ENCODE measurements at places on chromosomes 4 and X.

DNA sequence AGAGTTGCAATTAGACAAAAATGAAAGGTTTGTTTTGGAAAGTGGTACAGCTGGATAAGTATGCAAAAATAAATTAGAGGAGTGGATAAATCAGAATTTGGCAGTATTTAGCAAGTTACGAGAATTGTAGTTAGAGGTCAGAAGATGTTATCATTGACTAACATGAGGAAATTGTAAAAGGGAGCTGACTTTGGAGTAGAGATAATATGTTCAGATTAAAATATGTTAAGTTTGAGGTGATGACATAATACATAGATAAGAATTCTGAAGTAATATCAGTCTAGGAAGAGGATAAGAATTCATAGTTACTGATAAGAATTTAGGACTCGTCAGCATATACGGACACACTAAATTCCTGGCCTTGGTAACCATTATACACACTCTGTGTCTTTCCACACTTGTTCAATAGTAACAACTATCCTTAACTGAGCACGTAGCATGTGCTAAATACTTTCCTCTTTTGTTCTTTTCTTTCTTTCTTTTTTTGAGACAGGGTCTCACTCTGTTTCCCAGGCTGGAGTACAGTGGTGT lies 4.1 kb upstream of the EPGN start:
- no peak for DNase-seq

- DNase-seq = no peak
Measured at GRCh38 chr4:27791640-27792039, 931.0 kb downstream of the STIM2 start.

GRCh38 chrX:104370089-104370488 lies 115.4 kb upstream of the ESX1 start:
- no peak for DNase-seq

- DNase-seq = no peak
Measured at GRCh38 chr4:101795704-101796103, 5.2 kb downstream of the BANK1 start.

- no peak for DNase-seq
Measured at GRCh38 chr4:84582988-84583875, at the start of gene CDS1. Gene CDS1 (plus strand): TSS chr4:84583127. CDS start chr4:84583402, 275 bp downstream.

- no peak for DNase-seq
Measured at GRCh38 chrX:20668550-20668949, 401.8 kb upstream of the RPS6KA3 start.

- DNase-seq = no peak
Measured at GRCh38 chr4:38383646-38384121, 280.3 kb upstream of the KLF3 start.

DNA sequence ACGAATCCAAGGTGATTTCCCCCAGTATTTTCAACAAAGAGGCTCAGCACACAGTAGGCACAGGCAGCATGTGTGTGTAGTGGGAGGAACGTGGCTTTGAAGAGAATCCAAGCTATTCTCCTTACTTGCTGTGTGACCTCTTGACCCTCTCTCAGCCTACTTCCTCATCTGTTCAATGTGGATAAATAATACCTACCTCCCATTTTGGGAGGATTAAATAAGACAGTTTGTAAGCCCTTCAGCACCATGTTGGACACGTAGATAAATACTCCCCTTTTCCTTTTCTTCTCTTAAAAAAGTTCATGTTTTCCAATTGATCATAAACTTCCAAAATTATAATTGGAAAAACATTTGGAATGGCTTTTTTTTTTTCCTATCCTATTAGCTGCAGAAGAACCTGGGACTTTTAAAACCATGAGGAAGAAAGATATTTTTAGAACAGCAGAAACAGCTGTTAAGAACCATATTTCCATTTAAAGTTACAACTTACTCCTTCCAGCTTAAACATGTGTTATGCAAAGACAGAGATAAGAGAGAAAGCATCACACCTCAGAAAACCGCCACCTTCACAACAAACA lies 56.1 kb upstream of the TMEM131L start:
- DNase-seq = no peak

GRCh38 chrX:52923781-52924241 lies 26.7 kb downstream of the FAM156B start:
- DNase-seq = no peak

- DNase-seq = peak; percentile 21
Measured at GRCh38 chrX:129984111-129984958, 1.9 kb downstream of the BCORL1 start.

GRCh38 chr4:130855533-130855932 lies 1759.6 kb downstream of the C4orf33 start:
- DNase-seq = no peak

- no peak for DNase-seq
Measured at GRCh38 chrX:20260885-20261284, 5.8 kb downstream of the RPS6KA3 start.

DNA sequence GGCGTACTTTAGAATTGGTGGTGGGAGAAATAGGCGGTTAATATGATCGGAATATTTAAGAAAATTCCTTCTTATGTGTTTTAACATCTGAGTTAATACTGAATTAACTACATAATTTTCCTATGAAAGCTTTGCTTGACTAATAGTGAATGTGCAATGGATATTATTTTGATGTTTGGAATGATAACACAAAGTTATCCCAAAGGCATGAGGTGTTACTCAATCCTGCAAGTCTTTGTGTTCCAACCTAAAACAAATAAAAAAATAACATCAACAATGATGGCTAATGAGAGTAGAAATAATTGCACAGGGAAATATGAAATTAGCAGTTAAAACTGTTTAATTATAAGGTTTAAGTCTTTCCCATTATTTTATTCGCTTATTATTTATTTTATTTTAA lies 183.6 kb upstream of the ARSJ start:
- DNase-seq = no peak

GRCh38 chr4:2925496-2925895 lies 37.7 kb downstream of the NOP14 start:
- no peak for DNase-seq

GRCh38 chr4:124903995-124904722 lies 191.6 kb upstream of the ANKRD50 start:
- no peak for DNase-seq

- DNase-seq = peak; percentile 69
Measured at GRCh38 chr4:152500800-152501434, 35.0 kb downstream of the FBXW7 start.

- DNase-seq = no peak
Measured at GRCh38 chrX:101232316-101232715, 12.7 kb downstream of the DRP2 start.

DNA sequence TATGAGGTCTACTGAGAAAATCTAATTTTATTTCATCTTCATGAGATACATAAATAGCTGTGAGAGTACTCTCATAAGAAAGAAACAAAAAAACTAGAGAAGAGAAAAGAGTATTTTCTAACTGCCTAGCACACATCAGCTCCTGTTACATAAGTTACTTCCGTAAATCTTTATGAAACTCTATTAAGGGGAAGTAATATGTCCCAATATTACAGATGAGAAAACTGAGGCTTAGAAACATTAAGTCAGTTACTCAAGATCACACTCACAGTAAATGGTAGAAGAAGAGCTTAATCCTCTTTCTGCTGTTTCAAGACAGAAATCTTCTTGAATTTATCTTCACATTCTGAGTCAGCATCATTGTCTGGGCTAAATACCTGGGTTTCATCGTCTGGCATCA lies 164.1 kb downstream of the DTHD1 start:
- no peak for DNase-seq

DNA sequence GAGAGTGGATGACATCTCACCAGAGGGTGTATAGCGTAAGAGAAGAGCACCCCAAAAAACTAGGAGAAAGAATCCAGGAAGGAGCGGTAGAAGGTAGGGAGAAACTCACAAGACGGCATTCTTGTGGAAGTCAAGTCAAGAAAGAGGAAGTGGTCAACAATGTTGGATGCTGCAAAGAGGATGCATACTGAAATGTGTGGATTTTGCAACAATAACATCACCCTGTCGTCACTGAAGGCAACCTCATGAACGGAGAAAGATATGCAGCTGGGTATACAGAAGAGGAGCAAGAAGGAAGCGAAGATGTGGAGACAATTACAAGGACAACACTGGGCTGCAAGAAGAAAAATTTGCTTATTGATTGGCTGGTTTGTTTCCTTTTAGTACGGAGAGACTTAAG lies 11.4 kb upstream of the TAPT1 start:
- DNase-seq = no peak

DNA sequence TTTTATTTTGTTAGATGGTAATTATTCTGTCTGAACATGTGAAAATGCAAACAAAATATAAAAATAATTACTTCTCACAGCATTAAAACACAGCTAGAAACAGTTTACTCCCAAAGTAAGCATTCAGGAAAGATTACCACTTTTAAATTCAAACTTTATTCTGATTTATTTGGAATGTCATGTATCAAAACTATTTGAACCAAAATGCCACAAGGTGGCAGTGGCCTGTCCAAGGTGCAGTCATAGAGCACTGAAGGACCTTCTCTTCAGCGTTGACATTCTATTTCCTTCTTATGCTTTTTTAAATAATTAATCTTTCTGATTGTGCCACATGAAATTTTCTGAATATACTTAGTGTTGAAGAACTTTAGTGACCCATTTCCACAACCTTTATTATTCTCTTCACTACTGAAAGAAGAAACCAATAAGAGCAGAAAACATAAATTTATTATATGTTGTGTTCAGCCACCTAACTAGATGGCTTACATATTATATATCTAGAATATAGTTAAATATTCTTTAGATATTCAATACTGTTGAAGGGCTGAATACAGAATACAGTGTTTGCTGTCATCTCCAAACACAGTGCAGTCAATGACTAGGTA lies 283.6 kb downstream of the CFAP299 start:
- no peak for DNase-seq

GRCh38 chr4:169205075-169205743 lies 65.5 kb downstream of the SH3RF1 start:
- DNase-seq = no peak

- no peak for DNase-seq
Measured at GRCh38 chr4:99013402-99013843, 17.9 kb downstream of the METAP1 start.

DNA sequence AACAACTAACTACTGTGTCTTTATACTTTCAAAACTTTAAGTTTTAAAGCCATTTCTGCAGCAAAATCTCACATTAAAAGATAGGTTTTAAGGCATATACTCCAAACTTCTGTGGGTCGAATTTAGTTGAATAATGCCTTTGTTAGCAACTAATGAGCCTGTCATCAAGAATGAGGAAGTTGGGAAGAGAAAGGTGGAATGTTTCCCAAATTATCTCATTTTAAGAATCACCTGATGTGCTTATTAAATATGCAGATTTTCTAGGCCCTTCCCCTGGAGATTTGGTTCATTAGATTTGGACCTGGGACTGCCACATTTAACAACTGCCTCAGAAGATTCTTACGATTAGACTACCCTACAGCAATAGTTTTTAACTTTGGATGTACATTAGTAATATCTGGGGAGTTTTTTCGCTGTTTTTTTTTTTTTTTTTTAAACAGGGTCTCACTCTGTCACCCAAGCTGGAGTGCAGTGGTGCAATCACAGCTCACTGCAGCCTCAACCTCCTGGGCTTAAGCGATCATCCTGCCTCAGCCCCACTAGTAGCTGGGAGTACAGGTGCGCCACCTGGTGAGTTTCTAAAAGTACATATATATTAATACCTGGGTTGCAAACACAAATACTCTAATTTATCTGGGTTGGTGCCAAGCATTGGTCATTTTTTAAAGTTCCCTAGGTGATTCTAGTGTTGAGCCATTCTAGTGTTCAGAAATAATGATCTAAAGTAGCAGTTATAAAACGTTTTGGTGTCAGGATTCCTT lies 16.1 kb upstream of the TASL start:
- peak; percentile 9 for DNase-seq

DNA sequence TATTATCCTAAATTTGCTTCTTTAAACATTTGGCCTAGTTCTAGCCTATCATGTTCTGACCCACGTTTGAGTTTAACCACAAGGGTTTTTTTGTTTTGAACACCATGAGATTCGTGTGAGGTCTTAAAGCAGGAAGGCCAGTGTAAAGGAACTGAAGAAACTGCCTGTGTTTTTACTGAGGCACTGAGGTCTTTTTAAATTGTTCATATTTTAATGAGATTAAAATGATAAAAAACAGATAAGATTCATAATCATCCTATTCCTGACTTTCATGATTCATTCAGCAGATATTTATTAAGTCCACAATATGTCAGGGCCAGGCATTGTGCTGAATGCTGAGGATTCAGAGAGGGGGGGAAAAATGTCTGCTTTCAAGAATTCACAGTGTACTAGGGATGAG lies 3.2 kb downstream of the RPS6KA3 start:
- no peak for DNase-seq

GRCh38 chr4:174256277-174256713 lies 27.2 kb downstream of the FBXO8 start:
- DNase-seq = no peak

DNA sequence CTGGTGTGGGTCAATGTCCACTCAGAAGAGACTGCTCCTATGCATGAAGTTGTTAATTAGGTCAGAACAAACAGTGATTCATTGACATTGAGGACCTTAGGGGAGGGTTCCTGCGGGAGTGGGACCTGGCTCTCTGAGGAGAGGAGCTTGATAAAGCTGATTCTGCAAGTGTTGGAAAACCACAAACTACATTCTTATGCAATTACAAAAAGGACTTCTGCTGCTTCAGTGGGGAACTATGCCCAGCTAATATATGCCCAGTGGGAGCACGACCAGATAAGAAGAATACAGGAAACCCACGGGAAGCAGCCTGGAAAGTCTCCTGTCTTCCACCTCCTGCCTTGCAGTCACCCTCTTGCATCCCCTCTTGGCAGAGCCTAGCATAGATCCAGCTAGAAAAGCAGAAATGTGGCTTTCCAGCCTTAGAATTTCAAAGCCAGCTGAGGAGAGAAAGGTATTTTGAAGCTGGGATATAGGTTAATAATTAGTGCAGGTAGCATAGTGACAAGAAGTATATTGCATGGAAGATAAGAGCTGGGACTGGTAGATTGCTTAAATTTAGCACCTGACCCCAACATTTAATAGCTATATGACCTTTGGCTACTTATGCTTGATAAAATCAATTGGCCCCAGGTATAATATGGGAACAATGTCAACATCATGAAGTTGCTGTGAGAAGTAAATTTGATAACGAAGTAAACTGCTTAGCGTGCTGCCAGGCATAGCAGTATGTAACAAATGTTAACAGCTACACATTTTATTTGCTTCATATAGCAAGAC lies 34.9 kb upstream of the UGT8 start:
- no peak for DNase-seq

DNA sequence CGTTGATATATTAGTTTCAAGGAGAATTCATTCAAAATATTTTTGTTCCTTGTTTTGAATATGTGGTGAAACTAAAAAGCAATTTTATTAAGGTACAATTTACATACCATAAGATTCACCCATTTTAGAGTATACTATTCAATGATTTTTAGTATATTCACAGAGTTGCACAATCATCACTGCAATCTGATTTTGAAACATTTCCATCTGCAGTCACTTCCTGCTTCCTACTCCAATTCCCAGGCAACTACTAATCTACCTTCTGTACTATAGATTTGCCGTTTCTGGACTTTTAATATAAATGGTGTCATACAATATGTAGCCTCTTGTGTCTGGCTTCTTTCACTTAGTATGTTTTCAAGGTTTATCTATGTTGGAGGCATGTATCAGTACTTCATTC lies 71.3 kb downstream of the SLC9A7 start:
- no peak for DNase-seq

DNA sequence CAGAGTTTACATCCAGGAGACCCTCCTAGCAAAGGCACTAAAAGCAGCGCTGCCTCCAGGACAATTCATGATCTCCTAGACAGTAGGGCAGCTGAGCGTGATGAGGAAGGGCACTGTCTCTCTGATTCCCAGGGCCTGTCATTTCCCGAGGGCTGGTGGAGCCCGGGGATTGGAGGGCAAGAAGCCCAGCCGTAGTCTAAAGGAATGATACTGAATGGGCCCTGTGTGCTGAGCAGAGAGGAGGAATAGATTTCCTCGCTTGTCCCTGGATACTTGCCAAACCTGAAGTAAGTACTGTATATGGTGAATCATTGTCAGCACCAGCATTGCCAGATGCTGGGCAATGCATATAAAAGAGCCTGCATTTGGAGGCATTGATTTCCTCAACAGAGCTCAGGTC lies 88.0 kb upstream of the SLITRK2 start:
- no peak for DNase-seq

Measured in T-helper 1 cell (primary cell).